ENCODE measurements at places on chromosomes 6 and 20.

GRCh38 chr6:15062516-15063252, 183.2 kb upstream of the JARID2 start:
- peak; percentile 74 for DNase-seq

- DNase-seq: no peak
These were observed 36.2 kb downstream of the ZBTB9 start for GRCh38 chr6:33490621-33491020.

GRCh38 chr20:35560541-35560940, 18.7 kb downstream of the ERGIC3 start:
- no peak for DNase-seq

GRCh38 chr20:44641325-44641724, 10.2 kb downstream of the ADA start:
- DNase-seq: no peak
